ENCODE measurements at places on chromosomes 4 and X.
A peak's percentile ranks its signal among the peaks of the same experiment; 100 is the strongest.

GRCh38 chrX:139798701-139799100 lies 90.7 kb upstream of the MCF2 start:
- no peak for DNase-seq

- DNase-seq, result no peak
These were observed 813.7 kb downstream of the DMD start for GRCh38 chrX:32397562-32398216.

DNA sequence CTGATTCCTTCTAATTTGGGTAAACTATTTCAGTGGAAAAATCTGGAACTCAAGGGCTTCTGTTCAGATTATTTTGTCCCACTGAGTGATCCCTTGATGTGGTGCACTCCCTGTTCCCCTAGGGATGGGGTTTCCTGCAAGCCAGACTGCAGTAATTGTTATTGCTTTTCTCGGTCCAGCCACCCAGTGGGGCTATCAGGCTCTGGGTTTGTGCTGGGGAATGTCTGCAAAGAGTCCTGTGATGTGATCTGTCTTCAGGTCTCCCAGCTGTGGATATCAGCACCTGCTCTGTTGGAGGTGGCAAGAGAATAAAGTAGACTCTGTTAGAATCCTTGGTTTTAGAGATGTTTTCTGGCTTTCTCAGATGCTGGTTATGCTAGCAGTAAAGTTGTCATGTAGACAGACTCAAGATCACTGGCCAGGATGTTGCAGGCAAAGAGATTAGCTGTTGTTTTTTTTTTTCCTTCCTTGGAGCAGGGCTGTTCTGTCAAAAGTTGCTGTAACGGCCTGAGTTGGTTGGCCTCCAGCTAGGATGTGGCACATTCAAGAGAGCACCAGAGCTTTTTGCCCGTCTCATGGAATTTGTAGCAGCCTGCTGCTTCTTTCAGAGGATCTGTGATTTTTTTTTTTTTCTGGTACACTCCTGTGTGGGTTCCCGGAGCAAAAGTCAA lies 1314.0 kb downstream of the PCDH19 start:
- no peak for DNase-seq

GRCh38 chr4:44861756-44862155 lies 135.4 kb upstream of the GNPDA2 start:
- DNase-seq, result no peak

- DNase-seq, result no peak
These were observed 35.5 kb downstream of the MSN start for GRCh38 chrX:65702956-65703355.

- DNase-seq, result no peak
These were observed 77.8 kb upstream of the TEX13D start for GRCh38 chrX:124254611-124255010.

GRCh38 chr4:1195891-1196401 lies 23.6 kb upstream of the SPON2 start:
- no peak for DNase-seq

GRCh38 chr4:4859325-4859798 lies at the start of gene MSX1:
TSS of gene MSX1 (plus strand) at chr4:4859665. CDS start at chr4:4859900, 235 bp downstream.
- peak; percentile 81 for DNase-seq

DNA sequence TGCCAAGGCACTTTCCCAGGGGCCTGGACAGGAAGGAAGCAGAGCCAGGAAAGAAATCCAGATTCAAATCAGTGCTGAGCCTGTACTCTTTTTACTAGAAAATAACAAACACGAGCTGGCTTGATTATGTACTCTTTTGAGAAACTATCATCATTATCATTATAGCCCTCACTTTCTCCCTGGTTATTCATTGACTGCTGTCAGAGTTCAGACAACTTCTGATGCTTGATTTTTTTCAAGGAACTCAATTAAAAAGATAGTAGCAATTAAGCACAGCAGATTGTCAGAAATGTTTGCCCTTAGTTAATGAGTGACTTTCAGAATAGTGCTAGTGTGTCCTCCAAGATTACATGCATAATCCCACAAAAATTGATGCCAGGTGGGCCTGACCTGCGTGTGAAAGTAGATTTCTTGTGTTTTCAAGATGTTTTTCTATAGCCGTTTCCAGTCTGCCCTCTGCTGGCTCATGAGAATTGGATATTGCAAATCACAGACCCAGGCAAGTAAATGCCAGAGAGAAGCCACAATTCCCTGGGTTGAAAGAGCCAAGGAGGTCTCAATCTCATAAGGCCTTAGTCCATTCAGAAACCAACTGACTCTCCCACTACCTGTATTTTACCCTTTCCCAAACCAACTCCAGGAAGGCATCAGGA lies 14.3 kb upstream of the PNPLA4 start:
- no peak for DNase-seq

DNA sequence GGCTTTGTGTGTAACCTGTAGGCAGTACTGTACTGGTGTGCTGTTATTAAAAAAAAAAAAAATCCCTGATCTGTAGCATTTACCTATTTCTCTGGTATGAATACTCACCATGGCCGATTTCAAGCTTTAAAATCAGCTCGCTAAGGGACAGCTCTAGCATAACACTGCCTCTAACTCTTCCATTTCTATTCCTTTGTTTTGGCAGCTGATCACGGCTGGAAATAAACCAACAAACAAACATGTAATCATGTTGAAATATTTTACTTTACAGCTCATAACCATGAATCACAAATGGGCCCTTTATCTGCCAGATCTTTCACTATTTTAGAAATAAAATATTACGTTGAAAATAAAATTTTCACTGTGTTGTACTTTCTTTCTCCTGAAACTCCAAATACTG lies 60.5 kb upstream of the IL15 start:
- DNase-seq, result no peak

DNA sequence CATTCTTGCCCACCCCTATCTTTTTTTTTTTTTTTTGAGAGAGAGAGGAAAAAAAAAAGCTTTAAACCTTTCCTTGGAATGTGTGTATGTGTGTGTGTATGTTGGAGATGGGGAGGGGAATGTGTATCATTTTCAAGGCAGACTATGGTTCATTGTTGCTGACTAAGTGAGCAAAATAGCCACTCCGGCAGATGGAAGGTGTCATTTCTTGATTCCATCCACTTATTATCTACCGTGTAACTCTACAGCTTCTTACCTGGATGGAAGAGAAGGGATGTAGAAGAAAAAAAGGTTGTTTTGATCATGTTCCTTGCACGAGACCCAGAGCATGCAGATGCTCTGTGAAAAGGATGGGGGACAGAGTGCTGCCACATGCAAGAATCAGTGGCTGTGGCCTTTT lies 5.9 kb upstream of the GK2 start:
- DNase-seq, result no peak

DNA sequence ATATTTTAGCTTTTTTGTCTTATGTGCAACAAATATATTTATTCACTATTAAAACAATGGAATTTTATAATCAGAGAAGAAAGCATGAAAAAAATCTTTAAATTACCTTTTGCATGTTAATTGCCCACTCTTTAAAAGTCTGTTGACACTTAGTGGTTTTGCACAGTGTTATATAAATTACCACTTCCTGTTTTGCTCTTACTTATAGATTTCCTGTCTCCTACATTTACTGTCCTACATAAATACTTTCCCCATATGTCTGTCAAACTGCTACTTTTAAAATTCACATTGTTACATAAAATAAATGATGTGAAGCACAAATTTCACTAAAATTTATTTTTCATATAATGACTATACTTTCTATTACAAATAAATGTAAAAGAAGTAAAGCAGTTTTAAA lies 161.1 kb upstream of the NDST4 start:
- no peak for DNase-seq

GRCh38 chr4:16411501-16412085 lies 185.3 kb upstream of the TAPT1 start:
- DNase-seq, result no peak

- no peak for DNase-seq
These were observed 256.7 kb upstream of the GNPDA2 start for GRCh38 chr4:44983083-44983482.

- DNase-seq, result no peak
These were observed 160.3 kb upstream of the VEGFC start for GRCh38 chr4:176953021-176953420.

DNA sequence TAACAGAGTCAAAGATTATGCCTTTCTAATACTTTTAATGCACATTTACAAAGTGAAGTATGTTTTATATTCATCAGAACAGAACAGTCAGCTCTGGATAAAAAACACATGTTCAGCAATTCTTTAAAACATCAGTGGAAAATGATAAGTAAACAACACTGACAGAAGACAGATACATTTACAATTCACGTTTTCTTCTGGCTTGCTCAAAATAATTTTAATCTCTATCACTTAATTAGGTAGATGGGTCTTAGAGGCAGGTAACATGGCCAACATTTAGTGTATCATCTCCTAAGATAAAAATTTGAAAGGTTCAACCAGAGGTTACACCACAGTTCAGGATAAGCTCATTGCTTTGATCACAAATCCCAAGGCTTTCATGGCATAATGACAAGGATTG lies 156.8 kb upstream of the MAB21L2 start:
- DNase-seq, result no peak

DNA sequence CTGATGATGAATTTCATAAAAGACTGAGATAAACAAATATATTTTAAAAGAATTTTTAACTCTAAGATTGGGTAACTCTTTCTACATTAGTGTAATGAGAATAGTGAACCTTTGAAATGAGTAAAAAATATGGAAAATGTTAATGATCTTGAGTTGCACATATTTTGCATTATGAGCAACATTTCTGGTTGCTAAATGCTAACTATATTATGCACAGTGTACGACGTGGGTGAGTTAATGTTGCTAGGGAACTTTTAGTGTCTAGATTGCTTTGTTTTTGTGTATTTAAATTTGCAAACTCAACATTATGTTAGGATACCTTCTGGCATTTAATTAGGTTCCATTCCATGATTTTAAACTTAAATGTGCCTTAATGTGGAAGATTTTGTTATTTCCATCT lies 612.9 kb upstream of the GALNT7 start:
- DNase-seq, result no peak

GRCh38 chr4:147891476-147892115 lies 159.7 kb downstream of the ARHGAP10 start:
- DNase-seq, result peak; percentile 2

GRCh38 chr4:141730805-141731204 lies 94.4 kb downstream of the IL15 start:
- DNase-seq, result no peak

DNA sequence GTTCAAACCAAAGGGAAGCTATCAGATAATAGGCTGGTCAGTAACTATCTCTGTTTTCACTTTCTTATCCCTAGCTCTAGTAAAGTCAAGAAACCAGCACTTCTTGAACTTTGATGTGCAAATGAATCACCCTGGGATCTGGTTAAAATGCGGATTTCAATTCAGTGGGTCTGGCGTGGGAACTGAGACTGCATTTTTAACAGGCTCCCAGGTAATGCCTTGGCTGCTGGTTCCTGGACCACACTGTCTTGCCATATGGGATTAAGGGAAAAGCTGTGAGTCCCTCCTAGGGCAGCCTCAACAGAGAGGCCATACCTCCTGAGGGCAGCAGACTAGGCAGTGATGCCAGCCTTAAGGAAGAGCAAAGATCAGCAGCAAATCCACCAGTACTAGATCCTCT lies 1.7 kb downstream of the RNF175 start:
- DNase-seq, result no peak

GRCh38 chr4:132417220-132417619 lies 731.9 kb upstream of the PCDH10 start:
- no peak for DNase-seq

- no peak for DNase-seq
These were observed 528 bp upstream of the FGF2 start for GRCh38 chr4:122826079-122826527.

DNA sequence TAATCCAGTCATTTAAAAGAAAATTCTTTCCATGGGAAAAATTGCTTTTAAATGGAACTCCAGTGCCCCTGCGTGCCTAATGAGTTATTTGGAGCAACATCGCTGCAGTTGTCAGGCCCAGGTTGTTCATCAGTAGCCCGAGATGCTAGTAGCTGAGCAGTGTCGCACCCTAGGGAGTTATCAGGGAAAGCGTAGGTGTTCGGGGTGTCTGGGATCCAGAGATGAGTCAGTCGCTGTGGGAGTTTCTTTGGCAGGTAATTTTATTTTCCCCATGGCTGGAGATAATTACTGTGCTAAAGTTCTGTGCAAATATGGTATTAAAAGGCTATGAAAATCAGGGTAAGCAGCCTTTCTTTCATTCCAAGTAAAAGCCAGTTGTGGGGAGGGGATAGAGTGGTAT lies 49.4 kb downstream of the ANXA3 start:
- no peak for DNase-seq

DNA sequence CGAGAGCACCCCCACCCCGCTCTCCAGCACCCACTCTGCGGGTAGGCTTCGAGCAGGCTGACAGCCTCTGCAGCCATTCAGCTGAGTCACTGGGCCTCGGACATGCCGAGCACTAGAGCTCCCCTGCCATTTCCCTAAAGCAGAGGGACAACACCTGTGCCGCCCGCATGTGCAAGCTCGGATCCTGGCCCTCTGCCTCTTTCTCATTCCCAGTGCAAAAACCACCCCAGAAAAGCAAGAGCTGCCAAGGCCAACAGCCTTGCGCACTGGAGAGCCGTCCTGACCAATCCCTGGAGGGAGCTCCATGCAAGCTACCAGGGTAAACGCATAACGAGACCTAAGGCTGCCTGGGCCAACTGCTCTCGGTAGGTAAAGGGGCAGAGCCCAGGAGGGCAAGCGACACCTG lies 5.3 kb downstream of the HCFC1 start:
- no peak for DNase-seq

GRCh38 chr4:173526027-173526482 lies 4.0 kb downstream of the HAND2 start:
- no peak for DNase-seq

DNA sequence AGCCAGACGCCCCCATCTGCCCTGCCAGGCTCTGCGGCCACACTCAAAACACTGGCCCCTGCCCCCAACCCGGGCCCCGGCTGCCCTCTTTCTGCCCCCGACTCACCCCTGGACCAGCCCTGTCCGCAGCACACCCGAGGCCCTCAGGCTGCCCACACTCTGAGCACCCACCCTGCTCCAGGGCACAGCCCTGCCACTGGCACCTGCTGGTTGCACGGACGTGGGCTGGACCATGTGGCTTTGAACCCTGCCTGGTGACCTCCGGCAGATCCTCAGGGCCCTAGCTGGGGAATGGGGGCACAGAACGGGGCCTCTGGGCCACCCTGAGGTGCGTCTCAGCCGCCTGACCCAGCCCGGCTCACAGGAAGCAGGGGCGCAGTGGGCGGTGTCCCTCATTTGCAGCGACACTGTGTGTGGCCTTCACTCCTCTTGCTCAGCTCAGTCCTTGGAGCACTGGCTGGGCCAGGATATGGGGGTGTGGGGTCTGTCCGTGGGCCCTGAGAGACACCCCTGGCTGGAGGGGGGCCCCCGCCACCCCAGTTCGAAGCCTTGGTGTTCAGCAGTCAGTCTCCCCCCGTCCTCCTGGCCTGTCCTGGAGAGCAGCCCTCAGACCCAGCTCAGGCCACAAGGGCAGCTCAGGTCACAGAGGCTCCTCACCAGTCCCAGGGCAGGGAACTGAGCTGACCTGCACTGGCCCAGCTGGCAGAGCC lies 73.2 kb downstream of the FAM53A start:
- DNase-seq, result no peak
